RWPE2 (cell line): ENCODE measurements at places on chromosomes 7 and 10.

DNA sequence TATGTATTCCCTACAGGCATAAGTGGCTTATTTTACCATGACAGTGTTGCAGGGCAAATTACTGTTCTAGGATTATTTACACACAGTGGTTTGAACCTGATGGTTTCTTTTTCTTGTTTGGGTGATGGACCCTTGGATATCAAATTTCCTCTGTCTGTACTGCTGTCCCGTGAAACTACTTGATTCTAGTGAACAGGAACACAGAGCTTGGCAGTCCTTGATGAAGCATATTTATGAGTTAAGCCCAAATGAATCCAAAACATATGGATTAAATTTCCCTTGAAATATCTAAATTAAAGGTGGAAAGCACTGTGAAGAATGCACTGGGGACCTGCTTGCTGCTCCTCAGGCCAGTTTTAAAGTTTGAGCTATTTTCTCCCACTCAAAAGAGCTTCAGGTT lies 635.3 kb downstream of the INHBA start:
- DNase-seq: no peak

DNA sequence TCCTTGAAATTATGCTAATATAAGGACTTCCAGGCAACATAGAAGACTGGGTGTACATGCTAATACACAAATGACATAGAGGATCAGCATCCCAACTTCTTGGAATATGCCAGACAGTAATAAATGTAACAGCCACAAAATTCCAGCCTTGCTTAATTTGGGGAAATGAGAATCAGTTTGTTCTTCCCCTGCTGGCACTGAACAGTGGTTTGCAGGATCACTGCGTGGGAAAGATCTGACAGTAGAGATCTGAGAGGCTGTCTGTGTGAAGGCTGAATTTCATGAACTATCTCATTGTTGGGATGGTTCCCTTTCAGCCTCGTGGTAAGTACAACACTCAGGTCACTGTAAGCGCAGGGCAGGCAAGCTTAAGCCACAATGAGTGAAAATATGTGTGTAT lies 1078.0 kb downstream of the LRMDA start:
- DNase-seq: no peak

GRCh38 chr7:18408868-18409267 lies 86.7 kb upstream of the HDAC9 start:
- no peak for DNase-seq

GRCh38 chr7:33932832-33933468 lies 27.6 kb downstream of the BMPER start:
- DNase-seq: no peak

- DNase-seq: peak; percentile 33
Observed at GRCh38 chr10:132605390-132605789, 67.8 kb downstream of the INPP5A start.

GRCh38 chr7:151787348-151787747 lies 89.6 kb downstream of the PRKAG2 start:
- DNase-seq: no peak

GRCh38 chr10:126646110-126646509 lies 24.4 kb downstream of the C10orf90 start:
- DNase-seq: no peak

GRCh38 chr10:48476279-48476982 lies 128.4 kb downstream of the ARHGAP22 start:
- no peak for DNase-seq

DNA sequence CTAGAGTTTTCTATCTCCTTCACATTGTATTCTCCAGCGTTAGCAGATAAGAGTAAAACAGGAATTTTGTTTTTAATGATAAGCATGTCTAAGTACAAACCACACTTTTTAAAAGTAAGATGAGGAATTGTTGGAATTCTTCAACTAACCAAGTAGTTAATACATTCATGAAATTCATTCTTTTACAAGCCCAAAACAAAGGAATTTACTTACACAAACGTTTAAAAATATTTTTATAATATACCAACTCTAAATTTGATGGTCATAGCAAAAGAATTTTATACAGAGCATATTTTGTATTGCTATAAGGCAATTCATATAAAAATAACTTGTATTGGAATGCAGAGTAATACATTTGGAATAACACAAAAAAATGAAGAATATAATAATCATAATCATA lies 51.3 kb downstream of the TWIST1 start:
- no peak for DNase-seq

GRCh38 chr7:22821702-22822485 lies 755 bp downstream of the TOMM7 start:
- no peak for DNase-seq
